CD4-positive, alpha-beta T cell treated with Interleukin-6 at 100 ng/mL for 8 hours (primary cell): ENCODE measurements at places on chromosomes 4 and X.

GRCh38 chr4:20178902-20179576, 72.7 kb upstream of the SLIT2 start:
- DNase-seq = no peak

DNA sequence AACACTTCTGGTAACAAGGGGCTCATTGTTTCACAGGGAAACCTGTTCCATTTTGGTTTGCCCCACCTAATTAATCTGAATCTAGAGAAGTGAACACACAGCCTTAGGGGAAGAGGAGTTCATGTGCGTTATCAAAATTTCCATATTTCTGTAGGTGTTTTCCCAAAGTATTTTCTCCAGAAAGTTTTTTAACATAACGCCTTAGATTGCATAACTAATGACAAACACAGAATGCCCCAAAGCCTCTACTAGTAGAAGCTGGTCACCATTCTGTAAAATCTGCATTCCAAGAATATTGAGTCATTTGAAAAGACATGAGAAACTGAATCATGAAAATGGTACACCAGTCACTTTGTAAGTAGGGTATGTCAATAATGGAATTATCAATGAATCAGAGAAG, 41.1 kb downstream of the IL13RA2 start:
- DNase-seq = no peak

DNA sequence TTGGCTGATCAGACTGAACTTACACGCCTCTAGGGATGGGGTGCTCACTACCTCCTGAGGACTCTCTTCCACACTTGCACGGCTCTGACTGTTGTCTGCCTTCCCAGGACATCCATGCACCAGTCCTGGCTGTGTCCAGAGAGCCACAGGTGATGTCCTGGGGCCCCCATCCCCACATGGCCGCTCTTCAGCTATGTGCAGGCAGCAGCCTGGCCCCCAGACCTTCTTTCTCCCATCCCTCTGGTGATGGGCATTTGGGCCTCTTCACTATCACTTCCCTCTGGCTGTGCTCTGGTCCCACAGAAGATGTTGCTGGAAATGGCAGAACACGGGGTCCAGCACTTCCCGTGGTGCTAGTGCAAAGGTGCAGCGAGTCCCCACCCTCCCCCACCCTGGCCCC, 40.9 kb upstream of the HMX1 start:
- DNase-seq = no peak

DNA sequence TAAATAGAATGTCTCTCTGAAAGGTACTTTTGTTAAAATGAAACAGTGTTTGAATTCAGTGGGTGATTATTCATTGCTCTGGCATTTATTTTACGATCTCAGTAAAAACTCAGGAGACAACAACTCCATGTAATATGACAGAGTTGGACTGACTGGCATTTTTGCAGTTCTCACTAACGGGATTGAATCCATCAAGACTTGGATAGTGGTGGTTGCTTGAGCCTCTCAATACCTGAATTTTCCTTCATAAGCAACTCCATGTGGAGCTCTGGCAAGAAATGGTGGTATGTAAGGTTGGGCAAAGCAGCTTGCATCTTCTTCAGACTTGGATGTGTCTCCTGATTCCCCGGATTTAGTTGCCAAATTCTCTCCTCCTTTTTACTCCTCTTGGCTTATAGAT, 72.7 kb downstream of the FRMPD4 start:
- no peak for DNase-seq

- no peak for DNase-seq
These were observed 556.3 kb downstream of the GALNTL6 start for GRCh38 chr4:172369471-172369959.
